ENCODE measurements at places on chromosomes 5 and 9.

DNA sequence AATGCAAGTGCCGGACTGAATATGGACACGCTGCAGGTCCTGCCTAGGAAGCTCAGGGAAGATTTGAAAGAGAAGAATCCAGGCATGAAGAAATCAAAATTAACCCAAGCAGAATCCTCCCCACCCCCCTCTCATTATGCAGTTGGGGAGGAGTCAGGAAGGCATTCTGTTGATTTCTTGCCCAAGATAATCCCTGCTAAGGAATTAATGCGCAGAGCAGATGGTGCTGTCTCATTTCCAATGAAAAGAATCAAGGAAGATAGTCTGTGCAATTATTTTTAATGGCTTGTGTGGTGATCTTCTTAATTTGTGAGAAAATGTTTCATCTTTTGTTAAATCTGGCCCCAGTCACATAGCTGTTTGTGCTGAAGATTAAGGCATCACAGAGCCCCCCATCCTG is 145.0 kb downstream of the ZNF462 start:
- DNase-seq = no peak

GRCh38 chr9:122213589-122214413 is 15.0 kb downstream of the LHX6 start:
- DNase-seq = peak; percentile 7

- DNase-seq = no peak
Observed at GRCh38 chr9:131289301-131290035, at the start of gene PLPP7. Gene PLPP7 (plus strand): TSS chr9:131289723. CDS start chr9:131289998, 275 bp downstream.

GRCh38 chr5:109805883-109806282 is 116.2 kb downstream of the MAN2A1 start:
- DNase-seq = no peak

GRCh38 chr5:116497631-116498030 is 77.0 kb downstream of the SEMA6A start:
- no peak for DNase-seq

- DNase-seq = no peak
Observed at GRCh38 chr5:155773680-155774079, 553.3 kb upstream of the SGCD start.

- no peak for DNase-seq
Observed at GRCh38 chr5:179382486-179382885, 37.2 kb upstream of the ADAMTS2 start.

All from activated CD4-positive, alpha-beta T cell treated with anti-CD3 and anti-CD28 coated beads for 24 hours (primary cell).